ENCODE measurements at places on chromosomes 7 and 10.
A peak's percentile ranks its signal among the peaks of the same experiment; 100 is the strongest.

GRCh38 chr7:1233333-1234048 lies 819 bp downstream of the UNCX start:
- DNase-seq: no peak

GRCh38 chr10:3148041-3148440 lies 24.5 kb downstream of the PITRM1 start:
- DNase-seq: no peak

DNA sequence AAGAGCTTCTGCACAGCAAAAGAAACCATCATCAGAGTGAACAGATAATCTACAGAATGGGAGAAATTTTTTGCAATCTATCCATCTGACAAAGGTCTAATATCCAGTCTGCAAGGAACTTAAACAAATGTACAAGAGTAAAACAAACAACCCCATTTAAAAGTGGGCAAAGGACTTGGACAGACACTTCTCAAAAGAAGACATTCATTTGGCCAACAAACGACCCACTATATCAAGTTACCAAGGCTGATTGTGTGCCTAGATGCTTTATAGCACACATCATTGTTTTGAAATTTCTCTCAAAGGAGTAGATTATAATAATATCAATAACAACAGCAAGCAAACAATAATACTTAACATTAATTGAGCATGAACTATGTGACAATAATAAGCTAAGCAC lies 117.1 kb downstream of the TFPI2 start:
- DNase-seq: no peak

DNA sequence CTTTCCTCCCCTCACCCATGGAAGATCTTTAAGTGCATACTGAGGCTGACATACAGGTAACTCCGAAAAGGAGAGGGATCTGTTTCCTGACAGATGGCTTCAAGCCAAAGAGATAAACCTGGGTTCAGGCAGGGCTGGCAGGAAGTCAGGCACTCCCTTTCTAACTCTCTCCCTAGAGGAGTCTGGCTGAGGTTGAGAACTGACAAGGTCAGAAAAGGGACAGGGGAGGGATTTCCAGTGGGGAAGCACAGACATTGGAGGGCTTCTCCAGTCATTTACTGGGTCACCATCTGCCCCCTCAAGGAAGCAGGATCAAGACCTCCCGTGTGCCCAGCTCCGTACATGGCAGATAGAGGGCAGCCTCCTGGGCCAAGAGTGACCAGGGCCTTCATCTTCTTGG lies 31.6 kb downstream of the TLX1 start:
- no peak for DNase-seq

DNA sequence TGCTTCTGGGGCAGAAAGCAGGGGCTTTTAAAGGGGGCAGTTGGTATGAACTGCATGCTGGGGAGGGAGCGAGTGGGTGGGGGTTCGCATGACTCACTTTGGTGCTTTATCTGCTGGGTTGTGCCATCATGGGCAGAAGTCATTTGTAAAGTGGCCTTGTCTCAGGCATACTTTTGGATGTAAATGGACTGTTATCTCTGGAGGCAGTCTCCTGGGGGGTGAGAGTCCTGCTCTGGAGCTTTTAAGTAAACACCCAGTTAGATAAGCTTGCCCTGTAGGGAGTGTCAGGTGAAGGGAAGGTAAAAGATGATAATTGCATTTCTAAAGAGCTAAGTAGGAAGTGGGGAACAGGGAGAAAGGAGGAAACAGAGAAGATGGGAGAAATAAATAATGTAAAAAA lies 1.6 kb upstream of the GSTO1 start:
- DNase-seq: no peak

DNA sequence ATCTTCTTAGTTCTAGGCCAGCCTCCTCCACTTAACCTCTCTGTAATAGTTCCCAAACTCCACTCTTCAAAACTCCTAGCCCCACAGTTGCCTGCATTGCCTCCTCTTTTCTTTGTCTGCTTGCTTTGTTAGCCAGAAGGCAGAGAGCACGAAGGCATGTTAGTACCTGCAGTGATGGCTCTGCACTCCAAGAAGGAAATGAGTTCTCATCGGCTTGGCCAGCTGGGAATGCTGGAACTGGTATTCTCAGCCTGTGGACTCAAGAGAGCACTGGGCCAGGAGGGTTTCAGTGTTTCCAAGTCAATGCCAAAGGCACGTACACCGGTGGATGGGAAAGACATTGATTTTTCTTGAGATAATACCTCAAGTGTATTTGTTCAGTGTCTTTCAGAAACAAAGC lies 66.3 kb upstream of the HABP2 start:
- no peak for DNase-seq

DNA sequence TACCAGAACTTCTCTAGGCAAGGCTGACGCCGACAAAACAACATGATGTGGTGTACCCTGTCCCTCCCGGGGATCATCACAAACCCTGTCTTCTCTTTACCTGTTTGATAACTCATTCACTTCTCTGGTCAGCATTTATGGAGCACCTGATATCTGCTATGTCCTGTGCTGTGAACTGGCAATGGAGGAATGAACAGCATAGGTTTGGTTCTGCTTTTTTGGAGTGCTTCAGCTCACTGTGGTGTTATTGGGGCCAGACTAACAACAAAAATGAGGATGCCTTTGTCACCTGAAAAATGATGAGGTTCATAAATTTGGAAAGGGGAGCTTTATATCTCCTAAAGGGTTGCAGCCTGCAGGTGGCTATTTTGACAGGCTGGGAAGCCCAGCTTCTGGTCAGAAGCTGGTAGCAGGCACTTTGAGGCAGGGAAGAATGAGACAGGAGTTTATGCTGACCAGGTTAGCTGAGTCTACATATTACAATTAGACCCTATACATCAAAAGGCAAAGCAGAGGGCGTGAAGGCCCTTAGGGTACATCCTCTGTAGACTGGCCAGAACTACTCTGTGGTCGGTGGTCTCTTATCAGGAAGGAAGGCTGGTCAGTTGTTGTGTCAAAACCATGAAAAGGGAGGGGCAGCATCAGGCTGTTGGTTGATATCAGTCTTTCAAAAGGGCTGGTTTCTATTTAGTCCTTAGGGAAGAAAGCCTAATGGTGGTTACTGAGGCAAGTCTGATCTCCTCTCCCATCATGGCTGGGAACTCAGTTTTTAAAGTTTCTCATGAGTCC lies 42.3 kb downstream of the SH2D4B start:
- DNase-seq: no peak

DNA sequence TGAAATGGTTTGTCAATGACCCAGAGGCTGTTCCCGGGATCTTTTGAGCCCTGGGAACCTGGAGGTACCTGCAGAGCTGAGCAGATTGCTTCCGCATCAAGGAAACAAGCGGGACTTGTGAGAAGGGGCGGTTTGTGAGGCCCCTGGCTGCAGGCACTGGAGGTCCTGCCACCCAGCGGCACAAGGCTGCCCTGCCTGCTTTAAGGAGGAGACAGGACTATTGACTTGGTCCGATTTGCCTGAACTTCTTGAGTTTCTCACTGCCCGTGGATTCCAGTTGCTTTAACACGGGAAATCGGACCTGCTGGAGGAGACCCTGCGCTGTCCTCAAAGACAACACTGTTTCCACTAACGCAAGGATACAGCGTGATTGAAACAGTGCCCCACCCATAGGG lies 130.1 kb downstream of the DNAJB6 start:
- no peak for DNase-seq

GRCh38 chr7:108037741-108038140 lies 34.8 kb upstream of the LAMB1 start:
- no peak for DNase-seq

GRCh38 chr7:68364886-68365625 lies 1233.2 kb upstream of the AUTS2 start:
- DNase-seq: no peak

- DNase-seq: no peak
Observed at GRCh38 chr10:102549549-102549948, 45.8 kb downstream of the SUFU start.

- DNase-seq: no peak
Observed at GRCh38 chr7:92595281-92595680, 5.1 kb upstream of the FAM133B start.

GRCh38 chr10:13001041-13001886 lies at the start of gene CCDC3:
Gene CCDC3 (minus strand): TSS chr10:13001713. CDS start chr10:13001570, 143 bp downstream.
- DNase-seq: no peak

- no peak for DNase-seq
Observed at GRCh38 chr7:155231241-155231800, 66.4 kb upstream of the INSIG1 start.

GRCh38 chr10:77377034-77377433 lies 260.6 kb downstream of the KCNMA1 start:
- no peak for DNase-seq

GRCh38 chr10:91653219-91653870 lies 20.5 kb upstream of the PPP1R3C start:
- no peak for DNase-seq

- no peak for DNase-seq
Observed at GRCh38 chr10:42594246-42594650, 44.1 kb downstream of the ZNF33B start.

DNA sequence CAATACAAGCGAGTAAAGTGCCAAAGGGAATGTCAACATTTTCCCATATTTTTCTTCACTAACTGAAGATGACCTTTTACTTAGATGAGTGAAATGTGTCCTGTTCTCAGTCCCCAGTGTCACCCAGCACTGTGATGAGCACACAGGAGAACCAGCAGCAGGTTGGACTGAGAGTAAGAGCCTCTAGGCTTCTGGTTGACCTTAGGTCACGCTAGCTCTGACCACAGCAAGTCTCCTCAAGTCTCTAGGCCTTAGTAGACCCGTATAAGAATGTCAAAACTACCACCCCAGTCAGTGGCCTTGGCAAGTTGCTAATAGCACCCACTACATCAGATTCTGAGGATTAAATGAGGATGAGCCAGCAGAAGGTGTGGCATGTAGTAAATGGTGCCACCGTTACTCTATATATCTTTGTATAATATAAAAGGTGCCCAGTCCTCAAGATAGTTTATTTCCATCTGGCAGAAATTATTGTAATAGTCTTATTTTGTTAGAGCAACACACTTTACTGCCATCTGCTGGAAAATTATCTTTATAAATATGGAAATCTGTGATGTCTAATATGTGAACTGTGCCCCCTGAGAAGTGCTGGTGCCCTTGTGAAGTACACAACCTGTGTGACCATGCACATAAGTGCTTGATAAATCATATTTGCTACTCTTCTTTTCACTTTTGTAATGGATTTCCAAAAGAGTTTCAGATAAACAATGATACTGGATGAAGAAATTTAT lies 75.7 kb downstream of the SPAG6 start:
- DNase-seq: no peak

GRCh38 chr10:113960617-113961181 lies 83.0 kb upstream of the ADRB1 start:
- peak; percentile 19 for DNase-seq

- DNase-seq: no peak
Observed at GRCh38 chr7:153386556-153386955, 627.0 kb downstream of the ACTR3B start.

GRCh38 chr7:108059526-108059925 lies 56.6 kb upstream of the LAMB1 start:
- no peak for DNase-seq

- no peak for DNase-seq
Observed at GRCh38 chr10:127524908-127525665, 24.0 kb upstream of the NPS start.

DNA sequence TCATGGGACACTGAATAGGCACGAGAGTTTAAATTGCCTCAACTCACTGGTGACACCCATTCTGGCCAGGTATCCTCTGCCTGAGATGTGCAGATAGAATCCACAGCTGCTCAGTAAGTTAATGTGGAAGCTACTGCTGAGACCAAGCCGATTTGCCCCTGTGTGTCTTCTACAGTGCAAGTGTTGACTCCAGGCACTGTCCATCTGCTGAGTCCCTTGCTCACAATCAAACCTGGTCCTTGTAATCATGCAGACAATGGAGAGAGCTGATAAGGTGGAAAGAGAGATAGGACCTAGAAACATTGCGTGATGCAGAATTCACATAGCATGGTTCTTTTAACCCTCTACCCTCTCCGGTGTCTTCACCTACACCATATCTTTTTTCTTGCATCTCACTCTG lies 101.4 kb downstream of the ITGB8 start:
- DNase-seq: no peak

DNA sequence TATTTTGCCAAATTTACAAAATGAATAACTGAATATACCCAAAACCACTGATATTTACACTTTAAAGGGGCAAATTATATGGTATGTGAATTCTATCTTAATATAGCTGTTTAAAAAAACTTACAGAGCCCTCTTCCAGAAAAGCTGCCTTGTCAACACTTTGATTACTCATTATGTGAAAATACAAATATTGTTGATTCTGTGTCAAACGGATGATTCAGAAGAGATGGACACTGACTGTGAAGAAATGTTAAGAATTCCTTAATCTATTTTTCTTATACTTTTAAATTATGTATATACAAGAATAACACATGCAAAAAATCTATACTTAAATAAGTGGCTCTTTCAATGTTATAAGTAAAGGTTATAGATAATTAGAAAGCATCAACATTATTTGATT lies 41.5 kb downstream of the SMURF1 start:
- no peak for DNase-seq

DNA sequence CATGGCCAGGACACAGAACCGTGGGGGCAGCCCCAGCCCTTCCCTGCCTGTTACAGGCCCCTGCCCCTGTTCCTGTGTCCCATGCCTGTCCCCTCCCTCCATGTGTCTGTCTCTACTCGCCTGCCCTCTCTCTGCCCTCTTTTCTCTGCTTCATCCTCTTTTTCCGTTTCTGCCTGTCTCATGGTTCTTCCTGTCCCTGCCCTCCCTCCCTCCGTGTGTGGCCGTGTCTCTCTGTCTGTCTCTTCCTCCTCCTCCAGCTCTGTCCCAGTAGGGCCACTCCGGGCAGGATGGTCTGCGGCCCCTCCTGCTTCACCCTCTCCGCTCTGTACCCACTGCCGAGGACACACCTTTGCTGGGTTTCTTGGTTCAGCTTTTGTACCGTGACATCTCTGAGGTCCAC lies 137.4 kb downstream of the FAM53B start:
- no peak for DNase-seq

DNA sequence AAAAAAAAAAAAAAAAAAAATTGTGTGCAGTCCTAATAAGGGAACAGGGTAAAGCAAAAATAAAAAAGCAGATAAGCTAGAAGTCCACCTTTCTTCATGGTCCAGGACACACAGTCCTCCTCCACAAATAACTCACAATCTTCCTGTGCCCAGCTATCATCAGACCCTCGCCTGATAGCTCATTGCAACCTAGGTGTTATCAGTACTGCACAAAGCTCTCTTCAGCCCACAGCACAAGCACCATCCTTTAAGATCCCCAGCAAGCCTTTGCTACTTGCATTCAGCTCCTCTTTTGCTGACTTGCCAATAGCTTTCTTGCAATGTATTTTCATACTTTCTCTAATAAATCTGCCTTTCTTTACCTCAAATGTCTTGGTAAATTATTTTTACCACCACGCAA lies 5.0 kb downstream of the NDUFA5 start:
- no peak for DNase-seq

DNA sequence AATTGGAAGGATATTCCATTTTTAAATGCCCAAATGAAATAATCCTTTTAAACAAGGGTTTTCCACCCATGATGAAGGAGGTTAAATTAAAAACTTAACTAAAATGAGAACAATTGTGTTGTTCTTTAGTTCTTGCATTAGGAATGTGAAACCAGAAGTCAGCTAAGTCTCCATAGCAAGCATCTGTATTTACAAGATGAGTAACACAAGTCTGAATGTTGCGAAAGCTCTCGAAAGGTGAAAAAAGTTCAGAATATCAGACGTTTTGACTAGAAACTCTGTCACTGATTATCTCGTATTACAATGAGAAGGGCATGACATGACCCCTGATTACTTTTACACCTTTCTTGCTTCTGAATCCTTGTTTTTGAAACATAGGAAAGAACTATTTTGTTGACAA lies 149.6 kb downstream of the BICC1 start:
- no peak for DNase-seq
